NCI-H526 (cell line): ENCODE measurements at places on chromosomes 1 and 21.

GRCh38 chr1:4408380-4408779 is 246.0 kb upstream of the AJAP1 start:
- no peak for DNase-seq

GRCh38 chr1:244614113-244614836 is 38.7 kb upstream of the DESI2 start:
- no peak for DNase-seq

- no peak for DNase-seq
Measured at GRCh38 chr1:91507328-91507727, 6.7 kb downstream of the CDC7 start.

DNA sequence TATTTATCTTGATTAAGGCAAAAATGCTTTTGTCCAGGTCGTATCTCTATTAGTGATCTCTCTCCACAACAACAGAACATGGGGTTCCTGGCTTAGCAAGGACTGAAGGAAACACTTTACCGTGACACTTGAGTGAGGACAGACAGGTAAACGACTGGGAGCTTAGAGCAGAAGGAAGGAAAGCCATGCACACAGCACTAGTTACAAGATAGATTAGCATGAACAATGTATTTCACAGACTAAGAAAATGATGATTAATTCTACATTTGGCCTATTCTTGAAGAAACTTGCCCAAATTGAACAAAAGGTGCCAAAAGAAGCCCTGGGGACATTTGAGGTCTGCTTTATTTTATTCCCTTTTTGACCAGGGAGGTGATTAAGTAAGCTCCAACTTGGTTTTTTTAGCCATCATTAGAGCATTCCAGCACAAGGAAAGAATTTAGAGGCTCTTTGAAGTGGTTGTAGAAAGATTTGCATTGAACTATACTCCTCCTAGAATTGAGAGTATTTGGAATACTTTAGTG is 248.5 kb downstream of the USP25 start:
- no peak for DNase-seq
